Activated CD4-positive, alpha-beta T cell treated with anti-CD3 and anti-CD28 coated beads, Interleukin-2, amount 50 U/mL, for 48 hours (primary cell): ENCODE measurements at places on chromosomes 12 and 14.

DNA sequence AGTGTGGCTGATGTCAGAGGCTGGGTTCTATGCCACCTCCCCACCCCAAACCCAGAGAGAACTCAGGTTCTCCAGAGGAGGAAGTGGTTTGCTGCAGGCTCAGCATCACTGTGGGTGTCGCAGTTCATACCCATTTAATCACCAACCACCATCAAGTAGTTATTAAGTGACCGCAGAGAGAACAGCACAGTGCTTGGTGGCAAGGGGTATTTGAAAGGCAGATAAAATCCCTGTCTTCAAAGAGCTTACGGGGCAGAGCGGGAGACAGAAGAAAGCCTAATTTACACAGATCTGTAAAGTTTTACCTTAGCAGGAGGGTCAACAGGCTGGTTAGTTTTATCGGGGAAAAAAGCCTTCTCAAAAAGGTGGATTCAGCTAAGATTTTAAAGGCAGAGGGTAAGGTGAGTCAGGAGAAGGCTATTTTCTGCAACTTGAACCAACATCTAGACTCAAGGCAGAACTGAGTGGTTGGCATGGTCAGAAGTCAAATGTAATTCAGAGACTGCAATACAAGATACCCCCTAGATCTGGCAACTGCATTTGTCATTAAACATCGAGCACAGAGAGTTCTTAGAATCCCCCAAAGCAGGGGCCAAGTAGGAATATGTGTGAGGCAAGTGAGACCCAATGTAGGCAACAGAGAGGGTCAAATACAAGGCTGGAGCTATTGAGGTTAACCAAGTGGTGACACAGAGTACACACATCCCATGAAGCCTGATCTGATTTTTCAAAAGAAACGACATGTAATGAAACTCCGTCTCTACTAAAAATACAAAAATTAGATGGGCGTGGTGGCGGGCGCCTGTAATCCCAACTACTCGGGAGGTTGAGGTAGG is 13.2 kb downstream of the PXN start:
- DNase-seq: peak; percentile 75

DNA sequence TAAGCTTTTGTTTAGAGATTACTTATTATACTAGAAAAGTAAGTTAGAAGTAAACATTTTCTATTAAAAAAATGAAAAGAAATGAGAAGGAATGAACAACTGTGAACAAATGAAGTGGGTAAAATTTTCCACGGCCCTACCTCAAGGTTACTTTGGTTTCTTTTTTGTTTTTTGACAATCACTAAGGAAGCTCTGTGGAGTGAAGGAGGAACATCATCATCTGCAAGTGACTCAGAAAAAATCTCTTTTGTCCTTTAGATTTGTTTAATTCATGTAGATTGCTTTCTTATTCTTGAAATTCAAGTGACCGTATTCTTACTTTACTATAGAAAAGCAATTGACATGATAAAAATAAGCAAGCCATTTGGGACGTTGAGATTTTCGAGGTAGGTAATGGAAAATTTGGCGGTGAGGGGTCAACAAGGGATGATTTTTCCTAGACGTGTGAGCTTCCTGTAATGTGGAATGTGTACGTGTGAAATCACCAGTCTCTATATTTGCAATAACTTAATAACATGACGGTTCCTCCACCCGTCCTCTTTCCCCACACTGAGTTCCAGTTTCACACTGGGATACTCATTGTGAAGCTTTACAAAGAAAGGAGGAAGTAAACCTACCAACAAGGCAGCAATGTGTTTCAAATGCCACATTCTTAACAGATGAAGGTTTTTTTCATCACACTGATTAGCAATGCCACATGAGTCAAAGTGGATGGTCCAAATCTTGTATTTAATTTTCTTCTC is 62.3 kb upstream of the EGLN3 start:
- DNase-seq: no peak

DNA sequence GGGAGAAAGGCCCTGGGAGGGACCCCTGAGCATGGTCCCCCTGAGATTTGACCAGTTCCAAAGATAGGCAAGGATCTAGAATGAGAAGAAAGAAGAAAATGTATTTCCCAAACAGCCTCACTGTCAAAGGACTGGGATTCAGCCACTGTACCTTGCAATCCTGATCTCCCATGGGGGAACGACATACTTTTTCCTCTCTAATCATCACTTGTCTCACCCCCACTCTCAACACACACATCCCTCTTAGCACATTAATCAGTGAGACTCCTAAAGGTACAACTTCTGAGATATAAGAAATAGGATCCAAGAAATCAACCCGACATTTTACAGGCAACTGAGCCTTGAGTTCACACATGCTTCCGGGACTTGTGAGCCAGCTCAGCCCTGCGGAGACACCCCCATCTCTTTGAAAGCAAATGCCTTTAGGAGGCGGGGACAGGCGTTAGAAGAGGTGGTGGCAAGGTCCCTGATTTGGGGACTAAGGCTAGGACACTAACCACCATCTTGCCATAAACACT is 1.4 kb downstream of the MAP3K9 start:
- DNase-seq: peak; percentile 61

- no peak for DNase-seq
Measured at GRCh38 chr12:64469455-64470142, 17.7 kb downstream of the TBK1 start.

DNA sequence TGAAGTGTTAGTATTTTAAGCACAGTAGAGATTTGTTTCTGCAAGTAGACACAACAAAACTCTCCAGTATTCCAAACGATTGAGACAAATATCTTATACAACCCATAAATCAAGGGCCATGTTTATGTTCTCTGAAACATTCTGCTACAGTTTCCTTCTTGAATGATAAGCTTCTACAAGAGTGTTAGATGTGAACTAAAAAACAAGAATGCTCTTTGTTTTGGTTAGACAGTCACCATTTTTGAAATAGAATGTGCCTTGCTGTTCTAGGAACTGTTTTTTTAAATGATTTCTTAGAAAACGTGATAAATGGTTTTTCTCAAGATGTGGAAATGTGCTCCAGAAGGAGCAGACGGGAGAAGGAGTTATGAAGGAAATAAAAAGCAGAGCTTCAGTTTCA is 1656.3 kb upstream of the FLRT2 start:
- DNase-seq: no peak

- no peak for DNase-seq
Measured at GRCh38 chr14:39621223-39621622, 189.0 kb upstream of the FBXO33 start.

- DNase-seq: no peak
Measured at GRCh38 chr14:44657696-44658388, 150.8 kb upstream of the FSCB start.

DNA sequence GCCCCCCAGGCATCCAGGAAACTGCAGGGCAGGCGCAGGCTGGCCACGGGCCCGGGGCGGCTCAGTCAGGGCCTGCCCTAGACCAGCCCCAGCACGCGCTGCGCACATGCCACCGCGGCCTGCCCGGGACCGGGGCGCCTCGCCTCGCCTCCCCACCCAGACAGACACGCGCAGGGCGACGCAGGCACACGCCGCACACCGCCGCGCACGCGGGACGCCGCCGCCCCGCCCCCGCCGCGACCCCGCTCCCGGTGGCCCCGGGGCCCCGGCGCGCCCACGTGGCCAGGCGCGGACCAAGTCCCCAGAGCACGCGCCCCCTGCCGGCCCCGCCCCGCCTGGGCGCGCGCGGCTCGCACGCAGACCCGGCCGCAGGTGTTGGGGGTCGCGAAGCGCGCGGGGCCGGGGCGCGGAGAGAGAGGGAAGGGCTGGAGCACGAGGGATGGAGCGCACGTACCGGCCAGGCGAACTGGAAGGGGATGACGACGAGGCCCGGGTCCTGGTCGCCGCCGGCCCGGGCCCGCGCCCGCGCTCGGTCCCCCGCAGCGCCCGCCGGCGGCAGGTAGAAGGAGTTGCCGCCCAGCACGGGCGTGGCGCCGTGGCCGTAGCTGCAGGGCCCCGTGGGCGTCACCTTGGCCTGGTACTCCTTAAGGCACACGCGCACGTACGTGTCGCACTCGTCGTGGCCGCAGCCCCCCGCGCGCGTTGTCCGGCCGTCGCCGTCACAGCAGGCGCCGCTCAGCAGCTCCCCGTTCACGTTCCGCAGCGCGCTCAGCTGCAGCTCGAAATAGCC is 1.1 kb downstream of the JAG2 start:
- DNase-seq: no peak

DNA sequence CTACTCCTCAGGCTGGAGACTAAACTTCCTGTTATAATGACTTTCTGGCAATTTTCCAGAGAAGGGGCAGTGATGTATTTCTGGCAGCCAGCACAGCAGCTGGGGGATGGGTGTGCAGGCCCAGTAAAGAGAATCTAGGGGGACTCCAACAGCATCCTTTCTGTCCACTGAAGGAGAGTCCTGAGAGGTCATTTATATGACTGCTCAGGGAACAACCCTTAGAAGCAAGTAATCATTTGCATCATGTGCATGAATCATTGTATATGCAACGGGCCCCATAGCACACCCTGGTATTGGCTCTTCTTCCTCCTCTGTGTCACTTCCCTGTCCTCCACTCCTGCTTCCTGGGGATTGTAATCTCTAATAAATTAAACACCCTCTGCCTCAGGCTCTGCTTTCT is 493.8 kb downstream of the RPS29 start:
- no peak for DNase-seq

DNA sequence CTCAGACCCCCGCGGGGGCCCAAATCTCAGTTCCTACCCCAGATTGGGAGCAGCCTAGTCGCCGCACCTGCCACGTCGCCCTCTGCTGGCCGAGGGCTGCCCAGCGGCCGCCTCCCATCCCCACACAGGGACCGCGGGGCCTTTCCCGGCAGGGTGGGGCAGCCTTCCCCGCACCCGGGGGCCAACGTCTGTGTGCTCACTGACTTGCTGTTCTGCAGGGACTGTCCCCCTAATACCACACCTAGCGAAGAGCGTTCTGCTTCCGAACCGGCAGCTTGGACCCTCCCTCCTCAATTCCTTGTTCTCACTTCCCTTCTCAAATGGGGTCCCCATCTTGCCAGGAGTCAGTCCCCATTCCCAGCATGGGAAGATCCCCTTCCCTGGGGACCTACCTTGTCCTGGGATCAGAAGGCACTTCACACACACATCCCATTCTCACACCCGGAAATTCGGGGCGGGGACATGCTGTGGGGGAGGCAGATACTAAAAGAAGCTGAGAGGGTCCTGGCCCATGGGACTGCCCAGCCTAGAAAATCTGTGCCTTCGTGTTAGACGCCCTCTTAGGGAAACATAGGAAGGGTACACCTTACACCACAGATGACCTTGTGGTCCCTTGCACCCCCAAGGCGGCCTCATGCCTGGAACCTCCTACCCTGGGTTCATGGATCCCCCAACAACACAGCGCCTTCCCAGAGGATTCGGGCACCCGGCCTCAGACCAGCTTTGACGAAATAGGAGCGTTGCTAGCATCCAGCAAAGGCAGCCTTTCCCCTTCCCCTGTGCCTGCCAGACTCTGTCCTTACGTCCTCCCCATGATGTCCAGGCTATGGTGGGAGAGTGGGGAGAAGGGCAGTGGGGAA is 16.4 kb downstream of the ACVRL1 start:
- DNase-seq: peak; percentile 69

DNA sequence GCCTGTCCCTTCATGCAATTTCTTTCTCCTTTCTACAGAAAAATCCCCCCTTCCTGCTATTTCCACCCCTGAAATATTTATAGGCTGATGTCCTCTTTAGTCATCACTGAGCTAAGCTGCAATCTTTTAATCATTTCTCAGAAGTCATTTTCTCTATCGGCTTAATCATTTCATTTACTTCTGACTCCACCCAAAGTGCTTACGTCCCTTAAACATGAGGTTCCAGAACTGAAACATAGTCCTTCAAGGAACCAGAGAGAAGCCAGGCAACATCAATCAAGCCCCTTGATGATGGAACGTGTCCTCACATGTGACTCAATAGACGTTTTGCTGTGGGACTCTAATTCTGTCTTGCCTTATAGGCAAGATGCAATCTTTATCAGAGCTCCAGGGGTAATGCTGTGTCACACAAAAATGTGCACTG is 148.7 kb upstream of the KRR1 start:
- DNase-seq: no peak

DNA sequence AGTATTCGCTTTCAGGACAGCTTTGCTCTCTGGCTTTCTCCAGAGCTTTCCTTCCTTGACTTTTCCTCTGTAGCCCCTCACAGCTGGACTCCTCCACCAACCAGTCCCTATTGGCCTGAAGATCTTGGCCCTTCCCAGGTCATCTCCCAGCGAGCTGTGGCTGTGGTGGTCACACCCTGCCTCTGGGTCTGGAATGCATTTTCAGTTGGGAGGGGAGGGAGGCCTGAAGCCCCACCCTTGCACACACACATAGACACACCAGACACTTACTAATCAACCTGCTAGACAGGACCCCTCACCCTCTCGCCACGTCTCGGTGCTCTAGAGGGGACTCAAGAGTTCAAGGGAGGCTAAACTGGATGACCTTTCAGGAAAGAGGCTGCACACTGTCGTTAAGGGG is 13.9 kb downstream of the JDP2 start:
- no peak for DNase-seq

- no peak for DNase-seq
Measured at GRCh38 chr12:127650626-127651025, 616.3 kb upstream of the TMEM132C start.

GRCh38 chr12:45343269-45344051 is 127.6 kb downstream of the ANO6 start:
- DNase-seq: no peak
